Dermis lymphatic vessel endothelial cell (primary cell): ENCODE measurements at places on chromosomes 1 and 21. TPM values are rescaled to one million over a fixed set of nuclear protein-coding genes. Genes with fewer than 3 reads are reported as not detected.

LAMB3 gene
- 0.09 and 0.33 TPM in 2 replicates for total RNA-seq

AGMAT gene
- 0.11 and 0.17 TPM in 2 replicates for total RNA-seq

CFHR1 gene
- not detected in 2 replicates for total RNA-seq

F5 gene
- total RNA-seq: under 0.01 TPM in 1 of 2 replicates, not detected in the other

PGLYRP3 gene
- total RNA-seq: not detected in 2 replicates

REG4 gene
- not detected in 2 replicates for total RNA-seq
